HAP-1 (cell line): ENCODE measurements at places on chromosomes 12 and 14.
A peak's percentile ranks its signal among the peaks of the same experiment; 100 is the strongest.

DNA sequence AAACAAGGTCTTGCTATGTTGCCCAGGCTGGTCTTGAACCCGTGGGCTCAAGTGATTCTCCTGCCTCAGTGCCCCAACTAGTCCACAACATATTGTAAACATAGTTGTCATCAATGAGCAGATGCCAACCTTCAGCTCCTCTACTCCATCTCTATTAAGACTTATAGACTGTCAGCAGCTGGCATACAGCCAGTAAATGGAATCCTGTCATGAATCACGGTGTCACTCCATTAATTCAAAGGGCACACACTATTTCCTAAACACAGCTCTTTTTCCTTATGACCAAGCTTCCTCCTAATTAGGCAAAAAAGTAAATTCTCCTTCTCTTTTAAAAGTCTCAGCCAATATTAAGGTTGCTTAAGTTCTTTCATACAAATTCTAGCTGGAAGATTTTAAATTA lies 111.2 kb downstream of the ITPR2 start:
- peak; percentile 46 for DNase-seq

DNA sequence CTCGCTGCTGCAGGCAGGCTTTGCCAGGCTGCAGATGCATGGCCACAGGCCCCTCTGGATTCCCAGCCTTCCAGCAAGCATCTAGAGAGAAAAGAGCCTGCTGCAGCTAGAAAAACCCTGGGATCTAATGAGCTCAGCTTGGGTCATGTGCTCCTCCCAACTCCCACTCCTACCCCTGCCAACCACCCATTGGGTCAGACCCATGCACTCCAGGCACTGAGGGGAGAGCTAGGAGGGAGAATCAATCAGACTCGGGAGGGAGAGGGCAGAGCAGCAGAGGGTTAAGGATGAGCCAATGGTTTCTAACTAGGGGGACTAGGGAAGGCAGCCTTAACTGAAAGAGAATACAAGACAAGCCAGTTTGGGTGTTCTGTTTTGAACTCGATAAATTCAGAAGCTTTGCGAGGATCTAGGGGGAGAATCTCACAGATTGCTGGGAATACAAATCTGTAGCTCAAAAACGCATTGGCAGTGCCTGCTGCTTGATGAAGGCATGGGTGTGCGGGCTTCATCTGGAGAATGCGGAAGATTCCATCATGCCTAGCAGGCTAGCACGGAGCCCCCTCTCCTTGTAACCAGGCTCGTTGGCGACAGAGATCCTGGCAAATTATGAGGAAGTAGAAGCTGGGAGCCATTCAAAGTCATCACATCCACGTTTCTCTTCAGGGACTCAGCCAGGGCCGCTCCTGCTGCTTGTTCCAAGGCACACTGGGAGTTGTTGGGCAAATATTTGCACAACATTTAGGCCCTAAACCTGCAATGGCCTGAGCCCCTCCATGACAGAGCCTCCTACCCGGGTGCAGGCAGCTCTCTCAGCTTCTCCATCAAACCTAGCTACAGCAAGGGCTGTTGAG lies 56.4 kb downstream of the VCPKMT start:
- DNase-seq = no peak

DNA sequence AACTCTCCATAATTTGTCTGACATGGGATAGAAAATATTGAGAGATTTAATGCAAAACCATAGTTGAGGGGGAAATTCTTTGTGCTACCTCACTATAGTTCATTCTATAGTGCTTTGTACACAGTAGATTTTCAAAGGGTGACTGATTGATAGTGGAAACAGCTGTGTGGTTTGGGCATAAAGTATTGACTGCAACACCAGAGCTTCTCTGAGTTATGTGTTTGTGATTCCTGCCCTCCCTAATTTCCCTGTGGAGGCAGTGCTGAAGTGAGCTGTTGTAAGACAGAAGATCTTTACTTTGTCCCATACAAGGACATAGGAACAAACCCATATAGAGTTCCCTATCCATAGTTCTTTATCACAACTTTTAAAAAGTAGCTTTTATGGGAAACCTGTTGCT lies 47.1 kb downstream of the PTPRQ start:
- DNase-seq = no peak

GRCh38 chr14:104753528-104754212 lies 723 bp downstream of the SIVA1 start:
- no peak for DNase-seq

- DNase-seq = no peak
Observed at GRCh38 chr12:12882288-12882687, 9.1 kb upstream of the GPRC5A start.
